ENCODE measurements at places on chromosomes 12 and 14.

- no peak for DNase-seq
These were observed 9.5 kb downstream of the SRGAP1 start for GRCh38 chr12:63853978-63854377.

- DNase-seq, result no peak
These were observed 17.2 kb upstream of the TPCN1 start for GRCh38 chr12:113203852-113204760.

GRCh38 chr12:104538891-104539462 lies 82.2 kb downstream of the CHST11 start:
- no peak for DNase-seq

DNA sequence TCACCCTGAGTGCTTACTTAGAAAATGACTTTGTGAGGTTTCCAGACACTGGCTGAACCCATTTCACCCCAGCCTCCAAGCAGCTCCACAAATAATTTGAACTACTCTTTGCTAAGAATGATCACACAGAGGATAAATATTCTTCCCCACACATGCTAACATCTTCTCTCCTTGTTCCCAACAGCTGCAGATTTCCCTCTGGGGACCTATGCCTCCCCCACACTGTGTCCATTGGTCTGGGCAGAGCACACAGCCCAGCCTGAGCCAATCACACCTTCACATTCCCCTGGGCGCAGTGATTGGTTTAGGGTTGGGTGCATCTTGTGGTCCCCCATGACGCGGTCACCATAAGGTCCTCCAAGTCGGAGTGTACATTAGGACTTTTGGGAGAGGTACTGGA lies 6.9 kb downstream of the SDR9C7 start:
- DNase-seq, result no peak

- DNase-seq, result no peak
These were observed 70.3 kb upstream of the STXBP6 start for GRCh38 chr14:25120261-25120660.

GRCh38 chr14:26709019-26709418 lies 111.2 kb upstream of the NOVA1 start:
- DNase-seq, result no peak

DNA sequence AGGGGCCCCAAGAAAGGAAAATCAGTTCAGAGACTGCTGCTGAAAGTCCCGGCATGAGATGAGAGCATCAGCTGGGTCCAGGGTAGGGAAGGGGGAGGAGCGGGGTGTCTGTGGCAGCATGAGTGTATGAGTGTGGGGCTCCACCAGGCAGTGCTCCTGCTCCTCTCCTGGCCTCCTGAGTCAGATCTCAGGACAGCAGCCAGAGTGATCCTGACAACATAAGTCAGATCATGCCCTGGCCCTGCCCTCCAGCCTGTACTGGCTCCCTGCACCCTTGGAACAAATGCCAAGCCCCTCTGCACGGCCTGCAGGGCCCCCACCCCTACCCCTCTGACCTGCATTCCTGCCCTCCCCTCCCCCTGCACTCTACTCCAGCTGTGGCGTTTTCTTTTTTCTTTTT lies 24.2 kb upstream of the LRP1-AS start:
- DNase-seq, result peak; percentile 50

- no peak for DNase-seq
These were observed 44.6 kb downstream of the GNS start for GRCh38 chr12:64714551-64714968.

DNA sequence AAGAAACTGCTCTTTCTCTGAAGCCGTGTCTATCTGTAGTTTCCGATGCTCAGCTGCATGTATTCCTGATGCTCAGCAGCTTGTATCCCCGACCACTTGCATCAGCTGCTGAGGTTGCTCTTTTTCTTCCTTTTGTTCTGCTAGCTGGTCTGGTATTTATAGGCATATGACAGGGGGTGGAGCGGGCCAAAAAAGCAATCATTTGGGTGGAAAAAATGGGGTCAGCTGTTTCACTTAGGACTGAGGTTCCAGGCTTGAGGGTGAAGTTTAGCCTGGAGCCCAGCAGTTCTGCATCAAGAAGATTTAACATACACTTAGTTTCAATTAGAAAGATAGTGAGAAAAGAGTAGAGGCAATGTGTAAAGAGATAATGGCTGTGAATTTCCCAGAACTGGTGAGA lies 23.6 kb upstream of the AMN1 start:
- DNase-seq, result peak; percentile 45

- no peak for DNase-seq
These were observed 57.6 kb downstream of the ST8SIA1 start for GRCh38 chr12:22276867-22277266.

- DNase-seq, result no peak
These were observed 17.0 kb upstream of the NUBPL start for GRCh38 chr14:31543969-31544799.

GRCh38 chr12:105240228-105240627 lies 4.3 kb upstream of the APPL2 start:
- no peak for DNase-seq

- no peak for DNase-seq
These were observed 44.7 kb upstream of the CRACR2A start for GRCh38 chr12:3797531-3798048.

DNA sequence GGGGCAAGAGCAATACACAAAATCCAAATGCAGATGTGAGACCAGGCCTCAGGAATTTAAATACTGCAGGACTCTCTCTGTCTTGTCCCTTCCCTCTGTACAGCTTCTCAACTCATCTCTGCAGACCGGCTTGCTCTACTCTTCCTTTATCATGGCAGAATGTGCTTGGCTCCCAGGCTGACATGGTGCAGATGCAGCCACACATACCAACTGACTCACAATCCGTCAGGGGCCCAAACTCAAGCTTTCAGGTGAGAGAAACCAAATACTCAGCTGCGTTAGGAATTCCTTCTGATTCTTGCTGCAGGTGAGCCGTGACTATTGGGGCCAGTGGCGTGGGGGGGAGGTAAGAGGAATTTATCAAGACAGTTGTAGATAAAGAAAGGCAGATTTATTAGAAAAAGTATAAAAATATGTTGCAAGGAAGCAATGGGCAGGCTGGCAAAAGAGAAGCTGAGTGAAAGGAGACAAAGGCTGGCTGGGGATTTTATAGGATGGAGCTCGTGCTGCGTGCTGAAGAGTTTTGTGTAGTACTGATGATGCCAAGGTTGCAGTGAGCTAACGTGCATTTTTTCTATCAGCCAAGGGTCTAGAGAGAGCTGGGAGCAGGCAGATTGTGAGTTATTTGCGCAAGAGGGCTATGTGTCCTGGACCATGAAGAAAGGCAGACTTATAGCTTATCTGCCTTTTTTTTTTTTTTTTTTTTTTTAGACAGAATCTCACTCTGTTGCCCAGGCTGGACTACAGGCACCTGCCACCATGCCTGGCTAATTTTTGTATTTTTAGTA lies 5.0 kb upstream of the LGALS3 start:
- no peak for DNase-seq

- DNase-seq, result no peak
These were observed 182.6 kb downstream of the ETV6 start for GRCh38 chr12:11832093-11832492.

DNA sequence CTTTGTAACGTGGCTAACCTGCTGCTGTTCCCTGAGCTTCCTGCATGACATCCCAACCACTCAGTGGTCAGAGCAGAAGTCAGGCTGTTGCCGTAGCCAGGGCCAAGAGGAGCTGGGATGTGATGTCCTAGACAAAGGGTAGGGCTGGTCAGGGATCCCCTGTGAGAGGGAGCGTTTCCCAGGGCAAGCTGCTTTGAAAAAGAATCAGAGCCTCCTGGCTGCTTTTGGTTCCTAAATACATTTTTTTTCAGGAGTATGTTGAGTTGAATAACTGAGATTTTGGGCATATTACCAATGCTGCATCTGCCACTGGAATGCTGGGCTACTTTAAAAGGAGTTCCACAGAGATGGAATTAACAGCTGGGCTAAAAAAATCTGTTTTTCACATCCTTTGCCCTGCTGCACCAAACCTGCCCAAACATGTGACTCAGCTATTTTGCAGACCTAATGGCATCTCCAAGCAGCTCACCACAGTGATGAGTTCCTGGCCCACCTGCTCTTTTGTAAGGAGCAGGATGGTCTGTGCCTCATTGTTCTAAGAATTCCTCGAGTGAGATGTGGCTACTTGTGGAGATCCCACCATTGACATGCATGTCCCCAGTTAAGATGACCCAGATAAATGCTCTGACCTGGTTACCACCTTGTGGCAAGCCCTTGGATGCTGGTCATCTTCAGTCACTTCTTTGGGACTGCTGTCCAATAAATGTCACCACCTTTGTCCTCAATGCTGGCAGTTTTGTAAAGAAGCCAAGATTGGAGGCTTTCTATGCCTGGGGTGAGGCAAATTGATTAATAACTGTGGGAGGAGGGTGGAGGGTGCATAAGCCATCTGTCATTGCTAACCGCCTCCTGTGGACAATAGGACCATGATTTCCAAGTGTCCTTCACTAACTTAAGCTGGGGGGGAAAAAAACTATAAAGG lies 24.1 kb downstream of the ANKRD13A start:
- peak; percentile 47 for DNase-seq

- DNase-seq, result no peak
These were observed 28.8 kb downstream of the KCTD10 start for GRCh38 chr12:109448272-109448671.
